ENCODE measurements at places on chromosomes 11 and 22. TPM values are rescaled to one million over a fixed set of nuclear protein-coding genes. Genes with fewer than 3 reads are reported as not detected.

TMEM191C gene
- total RNA-seq: 1.5 TPM

OR52N4 gene
- not detected for total RNA-seq

FIBIN gene
- total RNA-seq: 98.5 TPM

B4GALNT4 gene
- total RNA-seq: 37.0 TPM

PYGM gene
- 0.65 TPM for total RNA-seq

ART1 gene
- not detected for total RNA-seq

PLAAT5 gene
- 0.10 TPM for total RNA-seq

- no peak for DNase-seq
These were observed 69.1 kb upstream of the ADORA2A start for GRCh38 chr22:24358105-24358836.

DNA sequence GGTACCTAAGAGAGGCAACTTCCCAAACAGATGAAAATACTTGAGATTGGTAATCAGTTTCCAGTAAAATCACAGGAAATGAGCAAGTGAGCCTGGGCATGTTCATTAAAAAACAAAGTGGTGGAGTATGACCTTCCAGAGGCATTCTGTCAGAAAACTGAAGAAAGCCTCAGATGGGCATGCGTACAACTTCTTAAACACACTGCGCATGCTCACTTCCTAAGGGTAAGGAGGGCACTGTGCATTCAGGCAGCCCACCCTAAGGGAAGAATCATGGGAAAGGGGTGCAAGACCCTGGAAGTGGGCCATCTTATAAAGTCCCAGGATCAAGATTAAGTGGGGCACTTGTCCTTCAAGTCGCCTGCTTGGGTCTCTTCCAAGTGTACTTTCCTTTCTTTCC lies 4.0 kb downstream of the OR52K2 start:
- no peak for DNase-seq

- DNase-seq: no peak
These were observed 16.9 kb upstream of the ALG8 start for GRCh38 chr11:78156127-78156844.

GRCh38 chr11:11995601-11996000 lies 12.8 kb downstream of the DKK3 start:
- DNase-seq: no peak

DNA sequence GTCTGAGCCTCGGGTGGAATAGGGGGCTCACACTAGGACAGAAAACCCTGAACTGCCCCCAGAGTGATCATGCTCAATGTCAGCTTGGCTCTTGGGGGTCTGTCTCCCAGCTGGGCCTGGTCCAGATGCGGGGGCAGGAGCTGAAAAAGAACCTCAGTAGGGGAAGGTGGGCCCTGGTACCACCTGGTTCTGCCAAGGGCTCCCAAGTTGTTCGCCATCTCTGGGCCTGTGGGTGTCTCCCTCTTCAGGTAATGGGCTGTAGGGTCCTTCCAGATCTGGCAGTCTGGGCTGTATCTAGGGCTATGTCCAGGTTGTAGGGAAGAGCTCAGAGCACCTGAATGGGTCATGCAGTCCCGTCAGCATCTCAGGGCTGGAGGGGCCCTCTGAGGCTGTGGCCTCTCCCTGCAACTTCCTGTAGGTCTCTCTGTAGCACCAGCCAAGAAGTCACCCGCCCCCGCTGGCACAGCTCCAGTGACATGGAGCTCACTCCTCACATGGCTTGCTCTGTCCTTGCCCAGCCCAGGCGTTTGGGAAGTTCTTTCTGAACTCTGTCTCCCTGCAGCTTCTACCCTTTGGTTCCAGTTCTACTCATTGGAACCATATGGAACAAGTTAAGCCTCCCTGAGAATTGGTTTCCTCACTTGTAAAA lies 33.0 kb upstream of the SOX10 start:
- no peak for DNase-seq

- no peak for DNase-seq
These were observed 3.9 kb downstream of the ACP2 start for GRCh38 chr11:47244448-47245350.

DNA sequence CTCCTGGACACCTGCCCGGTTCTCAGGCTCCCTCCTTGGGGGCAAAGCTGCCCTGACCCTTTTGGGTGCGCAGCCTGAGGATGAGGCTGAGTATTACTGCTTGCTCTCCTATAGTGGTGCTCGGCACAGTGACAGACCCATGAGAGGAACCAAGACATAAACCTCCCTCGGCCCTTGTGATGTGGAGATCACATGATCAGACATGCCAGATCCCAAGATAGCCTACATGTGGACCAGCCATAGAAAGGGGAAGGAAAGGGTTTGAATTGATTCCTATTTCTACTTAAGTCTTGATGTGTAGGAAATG lies 125.3 kb downstream of the VPREB1 start:
- no peak for DNase-seq

- DNase-seq: no peak
These were observed 106.4 kb upstream of the CCDC90B start for GRCh38 chr11:83392556-83392955.

DNA sequence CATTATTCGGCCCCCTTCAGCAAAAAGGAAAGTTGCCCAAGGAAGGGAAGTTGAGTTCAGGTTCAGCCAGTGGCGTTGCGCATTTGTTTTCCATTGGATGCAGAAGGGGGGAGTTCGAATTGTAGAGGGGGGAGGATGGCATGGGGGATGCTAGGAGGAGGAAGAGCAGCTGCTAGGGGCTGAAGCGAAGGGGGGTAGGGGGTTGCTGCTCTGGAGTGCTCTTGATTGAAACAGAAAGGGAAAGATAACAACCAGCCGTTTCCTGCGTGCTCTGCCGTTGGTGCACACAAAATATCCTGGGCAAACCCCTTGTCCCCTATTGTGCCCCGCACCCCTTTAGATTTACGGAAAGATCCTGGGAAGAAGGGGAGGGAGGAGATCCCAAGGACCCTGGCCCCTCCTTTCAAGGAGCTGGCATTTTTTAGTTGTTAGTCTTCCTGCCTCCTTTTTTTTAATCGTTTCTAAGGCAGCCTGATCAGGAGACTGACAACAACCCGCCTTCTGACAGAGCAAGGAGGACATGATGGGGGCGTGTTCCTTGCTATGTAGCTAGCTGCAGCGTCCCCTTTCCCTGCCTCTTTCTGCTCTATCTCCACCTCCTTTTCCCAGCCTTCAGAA lies 2.1 kb downstream of the KMT2A start:
- DNase-seq: no peak

- no peak for DNase-seq
These were observed 7.1 kb downstream of the DDB1 start for GRCh38 chr11:61325649-61326414.

DNA sequence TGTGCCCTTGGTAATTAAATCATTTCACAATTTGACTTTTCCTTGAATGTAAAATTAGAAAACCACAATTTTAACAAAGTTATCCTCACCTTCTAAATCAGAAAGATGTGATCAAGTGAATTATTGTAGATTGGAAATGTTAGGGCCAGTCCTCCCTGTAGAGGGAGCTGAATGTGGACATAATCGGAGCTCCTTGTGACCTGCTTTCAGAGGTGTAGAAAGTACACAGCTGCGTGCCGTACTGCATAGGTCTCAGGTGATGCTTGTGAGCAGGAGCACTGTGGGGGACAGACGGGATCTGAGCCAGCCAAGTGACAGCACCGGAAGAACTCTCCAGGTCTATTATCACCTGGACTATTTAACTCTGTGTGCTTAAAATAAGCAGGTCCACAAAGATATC lies 338.0 kb downstream of the AASDHPPT start:
- DNase-seq: no peak

DNA sequence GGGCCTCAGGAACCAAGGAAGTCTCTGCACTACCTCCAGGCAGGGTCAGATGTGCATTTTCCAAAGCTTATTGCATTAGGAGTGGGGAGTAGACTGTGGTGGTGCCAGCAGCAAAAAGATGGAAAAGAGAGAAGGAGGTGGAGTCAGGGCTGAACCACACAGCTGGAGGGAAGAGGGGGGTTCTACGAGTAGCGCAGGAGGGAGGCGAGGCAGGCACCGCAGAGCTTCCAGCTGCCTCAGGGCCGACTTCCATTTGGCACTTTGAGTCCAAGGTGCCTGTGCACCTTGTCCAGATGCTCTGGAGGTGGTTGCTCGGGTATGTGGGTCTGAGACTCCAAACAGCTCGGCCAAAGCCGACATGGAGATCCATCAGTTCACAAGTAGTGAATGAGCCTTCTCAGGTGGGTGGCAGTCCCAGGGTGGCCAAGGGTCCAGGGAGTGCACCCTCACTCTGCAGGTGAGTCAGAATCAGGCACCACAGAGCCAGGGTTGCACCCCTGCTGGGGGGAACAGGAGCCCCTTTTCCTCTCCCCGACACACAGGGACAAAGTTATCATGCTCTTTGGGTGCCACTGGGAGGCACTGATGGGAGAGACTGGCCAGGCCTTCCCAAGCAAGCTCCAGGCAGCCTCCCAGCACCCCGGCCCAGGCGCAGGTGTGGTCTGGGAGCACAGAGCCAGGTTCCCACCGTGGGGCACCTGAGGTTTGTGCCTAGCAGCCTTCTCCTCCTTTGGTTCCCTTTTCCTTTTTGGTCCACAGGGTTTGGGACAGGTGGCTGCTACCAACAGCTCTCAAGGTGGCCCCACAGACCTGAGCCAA lies 30.2 kb downstream of the GGT5 start:
- DNase-seq: no peak

DNA sequence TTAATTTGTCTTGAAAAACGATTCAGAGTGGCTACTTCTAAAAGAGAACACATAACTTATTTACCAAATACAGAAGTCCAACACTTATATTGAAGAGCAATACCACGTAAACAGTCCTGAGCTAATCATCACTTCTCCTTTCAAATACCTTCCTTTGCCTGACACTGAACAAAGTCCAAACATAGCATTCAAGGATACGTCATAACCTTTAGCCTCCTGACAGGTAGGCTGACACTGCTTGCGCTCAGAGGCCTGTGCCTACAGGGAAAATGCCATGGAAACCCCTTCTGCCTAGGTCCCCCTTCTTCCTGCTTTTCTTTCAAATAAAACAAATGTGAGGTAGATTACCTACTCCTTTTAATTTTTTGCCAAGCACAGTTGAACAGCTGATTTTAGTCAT lies 510.0 kb downstream of the INSC start:
- no peak for DNase-seq

DNA sequence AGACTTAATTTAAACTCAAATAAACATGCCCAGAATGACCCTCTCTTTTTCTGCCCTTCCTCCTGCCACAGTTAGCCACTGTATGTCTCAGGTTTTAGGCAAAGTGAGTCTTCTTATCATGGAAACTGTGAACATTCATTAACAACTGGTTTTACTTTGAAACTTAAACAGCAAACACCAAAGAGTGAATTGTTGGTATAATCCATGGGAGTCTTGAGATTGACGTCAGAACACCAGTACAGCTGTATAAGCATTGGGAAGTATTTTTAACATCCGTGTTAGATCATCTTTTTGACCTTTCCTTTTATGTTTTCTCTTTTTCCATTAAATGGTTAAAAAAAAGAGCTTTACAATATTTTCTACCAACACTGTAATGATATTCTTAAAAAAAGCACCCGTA lies 38.9 kb downstream of the ARHGEF12 start:
- no peak for DNase-seq

DNA sequence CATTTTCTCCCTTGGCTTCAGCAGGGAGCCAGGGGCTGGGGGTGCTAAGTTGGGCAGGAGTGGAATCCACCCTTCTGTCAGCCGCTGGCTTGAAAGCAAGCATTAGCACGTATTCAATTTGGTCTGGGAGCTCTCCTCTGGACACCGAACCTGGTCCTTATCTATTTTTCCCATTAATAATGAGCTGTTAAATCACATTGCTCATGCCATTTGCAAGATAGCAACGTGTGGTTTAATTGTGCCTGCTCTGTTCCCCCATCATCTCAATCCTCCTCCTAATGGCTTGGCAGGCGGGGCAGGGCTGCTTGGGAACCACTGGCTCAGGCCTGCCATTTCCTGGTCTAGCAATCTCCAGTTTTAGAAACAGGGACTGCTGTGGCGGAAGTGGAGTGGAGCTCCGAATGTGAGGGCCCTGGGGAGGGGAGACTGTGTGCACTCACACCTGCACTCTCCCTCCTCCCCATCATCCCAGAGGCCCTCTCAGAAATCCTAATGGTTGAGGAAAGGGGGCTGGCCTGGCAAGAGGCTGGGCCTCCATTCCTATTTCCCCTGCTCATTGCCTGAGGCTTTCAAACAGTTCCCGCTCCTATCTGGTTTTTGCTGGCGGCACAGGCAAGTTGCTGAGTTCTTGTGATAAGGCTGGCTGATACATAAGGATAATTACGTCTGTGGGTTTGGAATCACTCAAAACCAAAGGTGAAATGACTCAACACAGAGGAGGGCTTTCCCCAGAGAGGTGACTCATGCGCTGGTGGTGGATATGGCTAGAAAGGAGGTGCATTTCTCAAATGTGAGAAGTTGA lies 201.2 kb upstream of the E2F8 start:
- no peak for DNase-seq

GRCh38 chr11:62965574-62965973 lies 19.2 kb downstream of the SLC22A6 start:
- no peak for DNase-seq

GRCh38 chr11:22903782-22904181 lies 43.5 kb upstream of the CCDC179 start:
- DNase-seq: no peak

DNA sequence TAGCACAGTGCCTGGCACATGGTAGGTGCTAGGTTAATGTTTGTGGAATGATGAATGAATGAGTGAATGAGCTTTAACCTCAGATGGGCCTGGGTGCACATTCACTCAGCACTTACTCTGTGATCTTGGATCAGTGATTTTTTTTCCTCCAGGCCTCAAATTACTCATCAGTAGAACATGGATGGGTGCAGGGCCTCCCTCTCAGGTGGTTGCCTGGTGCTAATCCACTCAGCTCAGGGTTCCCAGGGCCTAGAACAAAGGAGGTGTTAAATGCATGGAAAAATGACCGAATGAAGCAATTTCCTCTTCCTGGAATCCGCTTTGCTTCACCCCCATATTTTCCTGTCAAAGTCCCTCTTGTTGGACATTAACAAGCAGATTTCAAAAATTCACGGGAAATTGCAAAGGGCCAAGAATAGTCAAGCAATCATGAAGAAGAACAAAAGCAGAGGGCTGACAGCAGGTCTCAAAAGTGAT lies 93.5 kb downstream of the MYEOV start:
- DNase-seq: no peak

All from chondrocyte (in vitro differentiated cells).